ENCODE measurements at places on chromosomes 2 and 18.

GRCh38 chr2:232348936-232349335, 29.6 kb upstream of the ALPP start:
- DNase-seq = no peak

DNA sequence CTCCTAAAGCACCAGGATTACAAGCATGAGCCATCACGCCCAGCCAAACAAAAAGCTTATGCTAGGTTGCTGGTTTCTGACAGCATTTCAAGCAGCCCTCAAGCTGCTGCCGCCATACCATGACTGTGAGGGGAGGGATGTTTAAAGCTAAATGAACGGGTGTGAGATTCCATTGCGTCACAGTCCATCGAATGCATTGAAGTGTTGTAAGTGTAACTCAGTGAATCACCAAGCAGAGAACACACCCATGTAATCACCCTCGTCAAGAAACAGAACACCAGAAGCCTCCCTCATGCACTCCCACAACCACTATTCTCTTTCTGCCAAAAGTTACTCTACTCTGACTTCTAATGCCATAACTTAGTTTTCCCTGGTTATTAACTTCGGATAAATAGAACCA, 32.8 kb upstream of the MC5R start:
- DNase-seq = no peak

DNA sequence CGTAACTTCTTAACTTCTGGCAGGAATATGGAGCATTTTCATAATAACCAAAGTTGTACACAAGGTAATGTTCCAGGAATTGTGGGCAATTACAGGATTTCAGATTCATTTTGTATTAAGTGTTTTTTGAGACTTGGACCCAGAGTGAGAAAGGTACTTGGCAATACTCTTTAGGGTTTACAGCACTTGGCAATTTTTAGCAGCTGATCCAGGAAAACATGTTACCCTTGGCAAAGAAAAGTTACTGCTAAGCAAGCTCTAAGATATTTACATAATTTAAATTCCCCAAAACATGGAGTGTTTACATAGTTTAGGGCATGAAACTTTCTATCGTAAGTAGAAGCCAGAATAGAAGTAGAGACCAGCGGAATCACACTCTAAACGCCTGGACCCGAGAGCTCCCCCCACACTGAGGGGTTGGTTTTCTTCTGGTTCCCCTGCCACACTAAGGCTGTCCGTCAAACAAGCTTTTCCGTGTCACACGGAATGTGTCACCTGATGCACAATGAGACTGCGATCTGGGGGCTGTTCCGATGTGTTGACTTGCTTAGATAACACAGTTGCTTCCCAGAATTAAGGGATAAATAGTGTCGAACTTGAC, 177.1 kb downstream of the PTGR3 start:
- DNase-seq = no peak

- no peak for DNase-seq
Measured at GRCh38 chr2:104664672-104665071, 189.2 kb upstream of the POU3F3 start.

GRCh38 chr2:144479659-144480058, 40.3 kb downstream of the ZEB2 start:
- DNase-seq = no peak

DNA sequence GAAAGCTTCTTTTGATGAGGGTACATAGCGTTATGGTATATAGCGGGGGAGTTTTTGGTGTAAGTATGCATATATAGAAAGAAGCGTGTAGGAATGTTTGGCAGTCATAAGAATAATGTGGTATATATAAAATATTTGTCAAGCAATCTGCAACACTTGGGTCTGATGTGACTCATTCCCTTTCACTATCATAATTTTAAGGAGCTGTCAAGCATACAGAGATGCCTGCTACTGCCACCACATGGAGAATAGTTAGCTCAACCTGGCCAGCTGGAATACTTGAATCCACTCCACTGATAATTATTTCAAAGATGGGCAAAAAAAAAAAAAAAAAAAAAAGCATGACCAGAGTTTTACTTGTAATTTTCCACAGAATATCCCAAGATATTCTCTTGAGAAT, 559.8 kb upstream of the REG3G start:
- no peak for DNase-seq

- DNase-seq = no peak
Measured at GRCh38 chr2:238238766-238239542, 884 bp downstream of the HES6 start.

- no peak for DNase-seq
Measured at GRCh38 chr18:21004726-21005125, 106.9 kb downstream of the ROCK1 start.

DNA sequence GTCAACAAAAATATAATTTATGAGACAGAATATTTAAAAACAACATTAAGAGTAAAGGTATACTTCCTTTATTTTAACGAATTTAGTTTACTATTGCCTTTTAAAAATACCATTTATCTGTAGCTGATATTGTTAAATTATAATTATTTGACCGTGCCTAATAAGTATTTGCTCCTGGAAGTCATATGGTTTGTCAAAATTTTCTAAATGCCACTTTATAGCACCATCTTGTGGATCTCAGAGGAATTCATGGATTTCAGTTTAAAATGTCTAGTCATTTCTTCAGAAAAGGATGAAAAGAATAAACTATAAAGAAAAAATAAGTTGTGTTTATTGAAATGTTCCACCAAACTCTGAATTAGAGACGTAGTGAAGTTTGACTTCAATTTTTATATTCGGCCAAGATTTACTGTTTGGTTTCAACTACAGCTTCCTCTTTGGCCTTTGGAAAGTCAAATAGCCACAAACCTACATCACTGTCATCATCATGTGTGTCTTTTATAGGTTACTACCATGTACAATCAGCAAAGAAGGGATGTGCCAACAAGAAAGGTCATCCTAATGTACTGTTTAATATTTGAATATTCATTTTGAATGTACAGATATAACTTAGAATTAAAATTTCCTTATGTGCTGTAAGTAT, 10.3 kb upstream of the FTCDNL1 start:
- DNase-seq = no peak

DNA sequence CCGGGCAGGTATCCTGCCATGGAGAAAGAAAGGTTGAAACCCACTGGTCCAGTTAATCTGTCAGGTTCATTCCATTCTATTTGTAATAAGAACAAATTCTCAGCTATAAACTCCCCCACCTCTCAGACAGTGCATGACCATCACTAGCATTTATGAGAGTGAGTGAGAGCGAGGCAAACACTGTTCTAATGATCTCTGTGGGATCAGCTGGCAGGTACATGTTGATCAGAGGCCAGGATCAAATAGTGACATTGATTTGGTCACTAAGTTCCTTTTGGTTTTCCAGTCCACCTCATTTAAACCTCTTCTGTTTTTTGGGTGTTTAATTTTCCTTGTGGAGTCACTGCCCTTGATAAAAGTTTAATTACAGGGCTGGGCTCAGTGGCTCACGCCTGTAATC, 423.1 kb upstream of the CHST9 start:
- no peak for DNase-seq

DNA sequence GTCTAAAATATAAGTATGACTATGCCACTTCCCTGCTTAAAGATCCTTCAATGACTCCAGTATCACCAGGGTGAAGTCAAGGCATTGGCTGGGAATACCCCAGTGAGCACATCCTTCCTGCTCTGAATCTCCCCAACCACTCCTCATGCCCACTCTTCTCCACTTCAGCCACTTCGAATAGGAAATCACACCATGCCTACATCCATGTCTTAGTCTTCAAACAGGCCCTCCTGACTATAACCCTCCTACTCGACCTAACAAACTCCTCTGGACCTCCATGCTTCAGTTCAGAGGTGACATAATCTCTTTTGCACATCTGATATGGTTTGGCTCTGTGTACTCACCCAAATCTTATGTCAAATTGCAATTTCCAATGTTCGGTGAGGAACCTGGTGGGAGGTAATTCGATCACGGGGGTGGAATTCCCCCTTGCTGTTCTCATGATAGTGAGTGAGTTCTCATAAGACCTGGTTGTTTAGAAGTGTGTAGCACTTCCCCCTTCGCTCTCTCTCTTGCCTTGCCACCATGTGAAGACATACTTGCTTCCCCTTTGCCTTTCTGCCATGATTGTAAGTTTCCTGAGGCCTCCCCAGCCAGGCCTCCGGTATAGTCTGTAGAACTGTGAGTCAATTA, 87.8 kb upstream of the TFCP2L1 start:
- DNase-seq = no peak

DNA sequence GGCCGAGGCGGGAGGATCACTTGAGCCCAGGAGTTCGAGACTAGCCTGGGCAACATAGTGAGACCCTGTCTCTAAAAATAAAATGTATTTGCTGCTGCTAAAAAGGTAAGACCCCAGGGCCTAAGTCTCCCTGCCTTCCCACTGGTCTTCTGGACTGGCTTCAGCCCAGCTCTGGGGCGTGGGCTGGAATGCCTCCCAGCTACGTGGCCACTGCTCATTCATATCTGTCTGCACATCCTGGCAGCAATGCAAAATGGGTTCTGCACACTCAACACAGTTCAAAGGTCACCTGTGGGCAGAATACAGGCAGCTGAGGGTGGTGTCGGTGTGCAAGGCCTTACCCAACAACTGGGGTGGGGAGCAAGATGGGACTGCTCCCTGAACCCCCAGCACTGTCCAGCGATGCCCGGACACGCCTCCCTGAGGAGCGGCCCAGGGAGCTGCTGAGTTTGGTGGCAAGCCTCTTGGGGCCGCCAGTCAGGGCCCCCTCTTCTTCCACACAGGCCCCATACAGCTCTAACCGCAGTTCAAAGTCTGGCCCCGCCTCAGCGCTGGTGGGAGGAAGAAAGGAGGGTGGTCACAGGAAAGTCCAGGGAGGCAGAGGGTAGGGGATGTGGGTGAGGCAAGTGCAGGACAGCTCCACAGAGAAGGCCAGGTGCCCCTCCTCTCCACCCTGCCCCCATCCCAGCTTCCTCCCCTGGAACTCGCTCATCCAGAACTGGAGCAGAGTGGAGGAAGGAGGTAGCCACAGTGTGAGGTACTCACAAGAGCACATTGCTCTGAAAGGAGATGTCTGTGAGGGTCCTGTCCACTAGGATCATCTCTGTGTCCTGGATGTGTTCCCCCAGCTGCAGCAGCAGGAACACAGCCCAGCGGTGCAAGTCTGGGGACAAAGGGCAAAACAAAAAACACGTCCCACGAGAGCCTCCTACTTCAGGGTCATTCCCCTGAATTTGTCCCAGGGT, 8.2 kb downstream of the WDR54 start:
- DNase-seq = no peak

DNA sequence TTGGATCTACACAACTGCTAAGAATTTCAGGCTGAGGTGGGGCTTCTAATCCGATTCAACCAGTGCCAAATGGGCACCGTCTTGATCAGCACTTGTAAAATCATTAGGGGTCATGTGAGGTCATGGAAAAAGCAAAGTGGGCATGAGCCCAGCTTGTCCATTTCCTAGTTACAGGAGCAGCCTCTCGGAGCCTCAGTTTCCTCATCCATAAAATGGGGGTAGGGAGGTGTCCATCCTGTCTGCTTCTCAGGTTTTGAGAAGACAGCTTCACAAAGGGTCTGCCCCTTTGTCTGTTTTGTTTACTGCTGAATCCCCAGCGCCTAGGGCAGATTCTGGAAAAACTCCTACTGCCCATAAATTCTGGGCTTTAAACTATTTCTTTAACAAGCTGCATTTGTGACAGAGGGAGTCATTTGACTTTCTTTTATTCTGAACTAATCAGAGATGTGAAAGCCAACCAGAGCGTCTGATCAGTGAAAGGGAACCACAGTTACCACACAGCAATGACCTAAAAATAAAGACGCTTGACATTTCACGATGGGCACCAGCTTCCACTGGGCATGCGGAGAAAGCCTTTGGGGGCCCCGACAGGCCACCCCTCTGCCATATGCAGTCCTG, 38.9 kb downstream of the DNMT3A start:
- DNase-seq = no peak

DNA sequence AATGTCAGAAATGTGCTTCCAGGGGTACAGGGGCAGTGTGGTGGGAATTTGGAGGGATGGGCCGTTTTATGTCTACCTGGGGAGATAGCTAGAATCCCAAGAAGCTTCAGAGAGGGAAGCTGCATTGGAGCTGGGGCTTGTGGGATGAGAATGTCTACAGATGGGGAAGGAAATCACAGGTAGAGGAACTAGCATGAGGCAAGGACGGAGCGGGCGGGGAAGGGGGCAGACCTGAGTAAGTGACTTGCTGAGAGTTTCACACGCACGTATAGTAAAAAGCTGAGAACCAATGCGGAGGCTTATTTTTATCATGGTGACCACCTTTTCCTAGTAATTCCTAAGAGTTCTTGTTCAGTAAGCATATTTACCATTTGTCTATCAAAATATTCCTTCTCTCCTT, 6.3 kb downstream of the C2orf80 start:
- DNase-seq = no peak

GRCh38 chr2:24543252-24543651, 52.2 kb downstream of the NCOA1 start:
- no peak for DNase-seq

DNA sequence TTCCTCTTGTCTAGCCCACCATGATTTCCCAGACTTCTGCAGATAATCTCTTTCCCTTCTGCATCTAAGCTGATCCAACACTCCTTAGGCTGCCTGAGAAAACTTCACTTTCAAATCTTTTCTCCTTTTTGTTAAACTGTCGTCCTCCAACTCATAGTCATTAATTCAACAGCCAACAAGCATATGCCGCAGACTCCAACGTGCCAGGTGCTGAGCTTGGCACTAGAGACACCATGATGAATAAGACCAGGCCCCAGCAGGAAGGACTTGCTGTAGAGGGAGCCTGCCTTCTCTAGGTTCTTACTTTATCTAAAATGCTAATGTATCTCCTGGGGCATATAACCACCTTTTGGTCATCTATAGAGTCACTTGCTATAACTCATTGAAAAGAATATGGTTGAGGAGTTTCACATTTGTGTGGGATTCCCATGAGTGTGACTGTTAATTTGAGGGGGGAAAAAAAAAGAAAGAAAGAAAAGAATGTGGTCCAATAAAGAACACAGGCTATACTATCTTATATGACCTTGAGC, 51.0 kb downstream of the ANKRD44 start:
- no peak for DNase-seq

GRCh38 chr18:23689616-23690504, 607 bp downstream of the LAMA3 start:
- DNase-seq = peak; percentile 68

GRCh38 chr2:186522450-186522849, 36.4 kb downstream of the ZC3H15 start:
- DNase-seq = no peak
